ENCODE measurements at places on chromosomes 2 and 18.

DNA sequence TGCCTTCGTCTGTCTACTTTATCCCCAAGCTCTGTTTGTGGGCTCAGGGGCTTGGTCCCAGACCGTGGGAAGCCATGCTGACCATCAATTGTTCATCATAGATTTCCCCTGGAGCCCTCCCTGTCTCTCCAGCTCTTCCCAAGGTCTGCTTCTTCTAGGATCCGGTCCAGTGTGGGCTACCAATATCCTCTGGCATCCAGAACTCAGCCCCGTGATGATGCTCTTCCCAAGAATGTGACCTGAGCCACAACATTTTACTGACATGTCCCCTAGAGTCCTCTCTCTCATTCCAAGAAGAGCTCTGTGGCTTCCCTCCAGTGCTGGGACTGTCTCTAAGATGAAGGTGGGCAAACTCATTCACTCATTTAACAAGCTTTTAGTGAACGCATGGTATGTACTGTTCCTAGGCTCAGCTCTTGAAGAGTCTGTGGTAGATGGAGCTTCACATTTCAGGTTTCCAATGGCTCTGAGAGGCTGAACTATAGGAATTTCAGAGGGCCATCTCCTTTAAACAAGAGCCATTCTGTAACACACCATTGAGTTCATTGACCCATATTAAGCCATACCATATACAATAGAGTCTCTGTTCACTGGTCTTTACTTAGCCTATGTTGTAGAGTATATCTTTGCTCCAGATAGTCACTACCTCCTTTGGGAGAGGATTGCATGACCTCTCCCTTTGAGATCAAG lies 142.0 kb upstream of the APCDD1 start:
- DNase-seq = peak; percentile 43

DNA sequence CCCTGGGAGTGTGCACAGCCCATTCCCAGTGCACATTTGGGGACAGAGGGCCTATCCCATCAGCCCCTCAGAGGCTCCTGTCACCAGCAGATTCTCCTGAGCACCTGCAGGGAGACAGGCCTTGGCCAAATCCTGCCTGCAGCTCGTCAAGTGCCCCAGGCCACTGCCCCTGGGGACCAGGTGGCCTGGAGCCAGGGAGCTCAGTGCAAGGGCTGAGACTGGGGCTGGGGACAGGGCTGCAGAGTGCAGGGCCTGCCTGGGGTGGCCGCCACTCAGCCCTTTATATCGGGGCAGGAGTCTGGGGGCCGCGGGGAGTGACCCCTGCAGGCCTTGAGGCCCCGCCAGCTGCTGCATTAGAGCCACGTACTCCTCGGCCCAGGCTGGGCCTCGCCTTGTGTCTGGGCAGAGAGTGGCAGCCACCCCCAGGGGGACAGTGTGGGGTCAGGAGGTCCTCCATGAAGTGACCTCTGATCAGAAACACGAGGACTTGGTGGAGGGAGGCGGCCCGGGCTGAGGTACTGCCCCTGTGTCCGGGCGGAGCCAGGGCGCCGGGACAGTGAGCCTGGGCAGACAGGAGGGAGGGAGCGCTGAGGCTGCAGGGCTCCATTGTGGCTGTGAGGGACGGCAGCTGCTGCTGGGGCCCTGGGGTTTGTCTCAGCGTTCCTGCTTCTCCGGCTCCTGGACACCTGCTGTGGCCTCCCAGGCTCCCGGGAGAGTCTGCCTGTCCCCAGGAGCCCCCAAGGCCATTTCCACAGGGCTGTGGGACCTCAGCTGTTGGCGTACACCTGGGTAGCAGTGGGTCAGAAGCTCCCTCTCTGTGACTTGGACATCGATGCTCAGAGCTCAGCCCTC lies 24.2 kb downstream of the GPC1 start:
- DNase-seq = no peak

DNA sequence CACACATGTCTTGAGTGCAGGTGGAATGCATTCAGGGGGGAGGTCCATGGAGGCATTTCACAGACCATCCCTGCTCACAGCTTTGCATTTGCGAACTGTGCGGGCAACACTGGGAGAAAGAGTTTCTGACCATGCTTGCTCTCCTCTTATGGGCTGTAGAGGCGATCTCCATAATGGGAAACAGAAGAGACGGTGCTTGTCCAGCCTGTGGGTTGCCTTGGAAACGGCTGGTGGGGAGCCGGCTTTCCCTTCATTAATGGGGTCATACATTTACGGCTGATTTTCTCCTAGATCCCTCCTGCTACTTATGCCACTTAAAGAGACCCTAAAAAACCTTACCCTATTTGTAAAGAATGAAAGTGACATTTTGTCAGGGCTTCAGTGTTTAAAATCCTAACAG lies 147.4 kb downstream of the SOX11 start:
- no peak for DNase-seq

DNA sequence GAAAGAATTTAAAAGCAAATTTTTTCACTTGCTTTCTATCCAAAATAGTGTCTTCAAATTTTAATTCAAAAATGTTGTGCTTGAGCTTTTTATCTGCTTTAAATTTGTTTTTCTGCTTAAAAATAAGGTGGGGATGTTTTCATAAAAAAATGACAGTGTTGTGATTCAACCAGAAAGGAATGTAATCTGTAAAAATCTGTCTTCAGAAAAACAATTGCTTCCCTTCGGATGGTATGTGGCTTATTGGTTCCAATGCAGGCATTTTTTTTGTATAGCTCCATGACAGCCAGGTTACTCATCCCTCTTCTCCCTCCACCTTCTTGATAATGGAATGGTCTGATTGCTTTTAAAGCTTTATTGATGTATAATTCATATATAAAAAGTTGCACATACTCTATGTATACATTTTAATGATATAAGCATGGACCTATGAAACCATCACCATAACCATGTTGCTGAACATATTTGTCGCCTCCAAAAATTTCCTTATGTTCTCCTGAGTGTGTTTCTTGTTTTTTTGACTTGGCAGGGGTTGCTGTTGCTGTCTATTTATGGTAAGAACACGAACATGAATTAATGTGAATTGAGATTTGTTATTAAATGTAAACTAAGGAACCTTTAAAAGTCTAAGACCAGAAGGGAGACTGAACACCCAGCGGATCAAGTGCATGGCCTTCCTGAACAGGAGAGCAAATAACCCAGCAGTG lies 363.7 kb upstream of the SPHKAP start:
- DNase-seq = peak; percentile 87

DNA sequence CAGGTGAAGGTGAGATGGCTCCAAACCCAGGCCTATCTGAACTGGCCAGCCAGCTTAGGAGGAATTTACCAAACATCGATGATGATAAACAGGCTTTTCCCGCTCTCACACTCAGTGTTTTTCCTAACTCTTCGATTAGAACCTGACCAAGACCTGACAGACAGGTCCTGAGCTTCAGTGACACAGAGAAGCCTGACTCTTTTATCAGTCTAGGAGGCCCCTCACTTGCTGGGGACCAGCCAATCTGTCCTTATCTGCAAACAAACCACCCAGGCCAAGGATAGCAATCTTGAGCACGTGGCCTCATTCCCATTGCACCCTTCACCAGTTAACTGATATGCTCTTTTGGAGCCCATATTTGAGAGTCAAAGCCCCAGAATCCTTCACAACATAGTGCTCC lies 1.9 kb upstream of the ITSN2 start:
- DNase-seq = no peak

- no peak for DNase-seq
These were observed 218.3 kb downstream of the OTX1 start for GRCh38 chr2:63268946-63269345.

DNA sequence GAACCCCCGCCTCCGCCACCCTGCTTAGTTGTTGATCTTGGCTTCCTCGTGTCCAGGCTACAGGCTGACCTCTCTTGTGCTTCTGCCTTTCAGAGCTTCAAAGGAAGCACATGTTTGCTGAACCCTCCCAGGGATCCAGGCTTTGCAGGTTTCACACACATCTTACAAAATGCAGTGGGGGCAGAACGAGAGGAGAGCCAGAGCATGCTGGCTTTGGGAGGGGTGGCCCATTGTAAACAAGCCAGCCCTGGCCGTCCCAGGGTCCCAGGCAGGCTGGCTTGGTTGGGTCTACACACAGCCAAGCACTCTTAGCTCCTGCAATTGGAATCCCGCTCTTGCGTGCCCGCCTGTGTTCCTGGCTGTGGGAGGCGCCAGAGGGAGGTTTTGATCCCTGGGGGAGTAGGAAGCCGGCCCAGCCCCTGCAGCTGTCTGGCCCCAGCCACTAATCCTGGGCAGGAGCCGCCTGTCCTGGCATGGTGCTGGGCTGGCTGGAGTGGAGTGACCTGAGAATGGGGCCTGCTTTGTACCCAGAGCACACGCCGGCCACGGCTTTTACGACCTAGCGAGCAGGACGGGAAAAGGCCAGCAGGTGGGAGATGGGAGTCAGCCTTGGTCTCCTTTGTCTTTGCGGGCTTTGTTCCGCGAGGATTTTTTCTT lies 53.9 kb downstream of the SH3BP4 start:
- DNase-seq = no peak

- no peak for DNase-seq
These were observed 61.9 kb downstream of the DTNA start for GRCh38 chr18:34771958-34772357.

GRCh38 chr18:26458526-26459232 lies 89.7 kb downstream of the KCTD1 start:
- peak; percentile 72 for DNase-seq

GRCh38 chr2:219689676-219690628 lies 62.5 kb downstream of the SLC4A3 start:
- peak; percentile 70 for DNase-seq

DNA sequence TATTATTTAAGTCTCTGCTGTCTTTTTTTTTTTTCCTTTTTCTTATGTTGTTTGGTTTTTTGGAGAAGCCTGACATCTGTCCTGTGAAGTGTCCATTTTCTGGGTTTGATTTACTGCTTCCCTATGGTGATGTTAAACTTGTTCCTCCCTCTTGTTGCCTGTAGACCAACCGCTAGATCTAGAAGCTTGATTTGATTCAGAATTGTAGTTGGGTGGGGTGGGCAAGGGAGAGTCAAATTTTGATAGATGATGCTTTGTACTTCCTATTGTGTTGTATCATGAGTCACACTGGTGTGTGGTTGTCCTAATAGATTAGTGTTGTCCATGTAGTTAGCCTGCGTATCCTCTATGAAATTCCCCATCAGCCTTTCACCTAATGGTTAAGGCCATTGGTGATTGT lies 35.4 kb downstream of the CAB39 start:
- DNase-seq = no peak

DNA sequence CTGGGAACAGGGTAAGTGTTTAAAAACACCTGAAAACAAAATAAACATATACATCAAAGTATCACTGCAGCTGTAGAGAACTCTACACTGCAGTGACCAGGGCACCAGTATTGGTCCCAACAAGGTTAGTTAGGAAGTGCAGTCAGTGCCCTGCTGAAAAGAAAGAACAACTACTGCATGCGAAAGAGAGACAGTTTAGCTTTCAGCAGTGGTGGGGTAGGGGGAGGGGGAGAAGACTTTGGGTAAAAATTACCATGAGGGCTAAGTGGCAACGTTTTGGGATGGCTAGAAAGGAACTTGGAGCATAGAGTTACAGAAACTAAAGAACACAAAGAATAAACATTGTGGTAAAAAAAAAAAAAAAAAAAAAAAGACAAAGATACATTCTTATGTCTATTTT lies 112.1 kb downstream of the UPP2 start:
- no peak for DNase-seq

DNA sequence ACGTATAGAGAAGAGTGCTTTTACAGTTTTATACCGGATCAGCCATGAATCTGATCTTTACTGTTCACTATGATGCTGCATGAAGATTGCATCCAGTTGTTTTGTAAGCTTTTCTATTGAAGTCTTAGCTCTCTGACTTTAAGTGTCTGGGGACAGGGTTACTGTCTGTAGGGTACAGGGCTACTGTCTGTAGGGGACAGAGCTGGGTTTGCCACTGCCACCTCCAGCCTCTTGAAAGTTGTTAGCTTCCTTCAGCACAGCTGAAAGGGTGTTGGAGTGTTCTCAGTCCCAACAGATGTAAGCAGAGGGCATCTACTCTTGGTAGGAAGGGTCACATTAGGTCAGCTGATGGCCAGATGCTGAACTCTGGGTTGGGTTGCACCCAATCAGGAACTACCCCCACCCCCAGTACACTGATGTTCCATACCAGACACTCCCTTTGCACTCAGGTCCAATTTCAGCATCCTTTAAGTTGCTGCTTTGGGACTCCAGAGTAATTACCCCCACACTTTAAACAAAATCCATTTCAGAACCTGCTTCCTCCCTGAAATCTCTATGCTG lies 58.0 kb downstream of the MYL12B start:
- no peak for DNase-seq

DNA sequence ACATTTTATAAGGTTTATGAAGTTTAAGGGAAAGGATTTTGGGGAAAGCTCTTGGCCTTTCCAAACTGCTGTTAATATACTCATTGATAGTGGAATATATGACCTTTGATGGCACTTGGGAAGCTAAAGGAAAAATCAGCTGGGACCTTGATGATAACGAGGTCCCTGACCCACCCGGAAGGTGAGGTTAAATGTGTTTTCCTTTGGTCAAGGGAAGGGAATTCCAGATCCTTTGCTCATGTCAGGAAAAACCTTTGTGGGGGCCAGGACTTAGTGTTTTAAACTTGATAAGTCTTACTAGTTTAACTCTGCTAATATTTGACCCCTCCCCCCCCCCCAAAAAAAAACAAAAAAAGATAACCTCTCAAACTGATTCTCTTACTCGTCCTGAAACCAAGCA lies 50.7 kb downstream of the CRIM1 start:
- DNase-seq = no peak

- peak; percentile 51 for DNase-seq
These were observed 861 bp downstream of the LTBP1 start for GRCh38 chr2:32947484-32948143.

- no peak for DNase-seq
These were observed 600.7 kb upstream of the ID2 start for GRCh38 chr2:8081130-8081529.

DNA sequence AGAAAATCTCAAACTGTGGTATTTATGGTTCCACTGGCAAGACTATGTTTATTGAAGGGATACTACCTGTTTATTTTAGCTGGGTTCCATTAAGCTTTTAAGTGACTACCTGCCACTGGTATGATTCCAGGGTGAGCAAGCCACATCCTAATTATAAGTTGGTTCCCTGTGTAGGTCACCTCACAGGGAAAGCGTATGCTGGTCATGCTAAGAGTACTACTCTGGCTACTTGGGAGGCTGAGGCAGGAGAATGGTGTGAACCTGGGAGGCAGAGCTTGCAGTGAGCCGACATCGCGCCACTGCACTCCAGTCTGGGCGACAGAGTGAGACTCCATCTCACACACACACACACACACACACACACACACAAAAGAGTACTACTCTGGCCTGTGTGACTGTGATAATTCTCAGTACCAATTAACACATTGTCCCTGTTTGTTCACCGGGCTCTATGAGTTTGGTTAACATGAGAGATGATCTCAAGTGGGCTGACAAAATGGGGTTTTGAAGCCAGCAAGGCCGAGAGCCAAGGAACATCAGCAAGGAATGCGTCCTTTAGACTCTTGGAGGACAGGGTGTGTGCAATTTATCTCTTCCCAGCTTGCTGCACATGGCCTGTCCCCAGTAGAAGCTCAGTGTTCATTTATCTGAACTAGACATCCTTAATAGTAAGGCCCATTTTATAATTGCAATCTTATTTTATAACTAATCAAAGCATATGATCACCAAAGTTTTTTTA lies 15.2 kb upstream of the ITSN2 start:
- no peak for DNase-seq

GRCh38 chr18:48913201-48913600 lies 37.6 kb downstream of the SMAD7 start:
- DNase-seq = no peak

Data from EL (cell line).